ENCODE measurements at places on chromosomes 2 and 18.
A peak's percentile ranks its signal among the peaks of the same experiment; 100 is the strongest.

DNA sequence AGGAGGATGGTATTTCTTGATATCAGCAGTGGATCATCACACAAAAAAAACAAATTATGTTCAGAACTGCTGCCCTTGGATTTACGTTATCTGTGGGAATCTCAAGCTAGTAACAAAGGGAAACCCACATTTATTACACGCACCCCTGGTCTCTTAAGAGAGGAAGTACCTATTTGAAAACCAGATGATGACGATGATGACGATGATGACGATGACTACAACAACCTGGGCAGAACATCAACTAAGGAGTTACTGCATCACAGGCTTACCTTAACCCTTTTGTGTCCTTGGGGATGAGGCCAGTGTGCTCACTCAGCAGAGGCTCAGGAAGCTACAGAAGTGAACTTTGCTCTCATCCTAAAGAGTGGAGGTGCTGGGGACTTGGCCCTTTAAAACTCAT lies 169.4 kb downstream of the FSHR start:
- DNase-seq, result no peak

GRCh38 chr2:11788461-11789124 lies 42.2 kb downstream of the LPIN1 start:
- DNase-seq, result no peak

DNA sequence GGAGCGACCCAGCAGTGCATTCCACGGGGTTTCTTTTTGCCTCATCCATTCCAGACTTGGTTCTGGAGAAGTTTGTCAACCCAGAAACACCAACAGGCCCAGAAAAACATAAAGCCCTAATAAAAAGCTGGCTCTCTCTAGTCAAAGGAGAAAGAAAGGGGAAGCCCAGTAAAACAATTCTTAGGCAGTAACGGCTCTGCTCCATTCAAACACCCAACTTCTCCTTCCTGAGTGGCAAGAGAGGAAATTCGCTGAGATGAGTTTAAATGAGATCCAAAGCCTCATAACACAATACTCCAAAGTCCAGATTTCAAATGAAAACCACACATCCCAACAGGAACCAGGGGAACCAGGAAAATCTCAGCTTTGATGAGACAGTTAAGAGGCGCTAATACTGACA lies 179.9 kb downstream of the RPIA start:
- DNase-seq, result no peak

GRCh38 chr18:9991011-9992000 lies 77.5 kb downstream of the VAPA start:
- DNase-seq, result no peak

GRCh38 chr2:144890828-144891227 lies 370.9 kb upstream of the ZEB2 start:
- DNase-seq, result no peak

DNA sequence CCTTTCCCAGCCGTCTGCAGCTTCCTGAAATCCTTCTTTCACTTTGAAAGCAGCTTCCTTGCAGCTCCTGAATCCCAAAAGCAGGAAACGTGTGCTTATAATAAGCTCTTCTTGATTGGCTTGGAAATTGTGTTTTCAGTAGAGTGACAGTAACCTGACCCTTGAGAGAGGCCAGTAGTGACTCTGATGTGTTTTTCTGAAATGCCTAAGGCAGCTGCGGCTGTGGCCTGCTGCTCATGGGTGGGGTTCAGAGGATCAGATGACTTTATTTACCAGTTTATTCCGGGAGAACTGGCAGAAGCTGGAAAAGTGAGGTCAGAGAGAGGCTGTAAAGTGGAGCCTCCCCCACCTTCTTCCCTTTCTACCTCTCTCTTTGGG lies 31.9 kb upstream of the RPIA start:
- no peak for DNase-seq

GRCh38 chr2:54444503-54444902 lies 11.6 kb upstream of the SPTBN1 start:
- no peak for DNase-seq

- DNase-seq, result no peak
Observed at GRCh38 chr2:54672590-54673456, 50.6 kb upstream of the EML6 start.

DNA sequence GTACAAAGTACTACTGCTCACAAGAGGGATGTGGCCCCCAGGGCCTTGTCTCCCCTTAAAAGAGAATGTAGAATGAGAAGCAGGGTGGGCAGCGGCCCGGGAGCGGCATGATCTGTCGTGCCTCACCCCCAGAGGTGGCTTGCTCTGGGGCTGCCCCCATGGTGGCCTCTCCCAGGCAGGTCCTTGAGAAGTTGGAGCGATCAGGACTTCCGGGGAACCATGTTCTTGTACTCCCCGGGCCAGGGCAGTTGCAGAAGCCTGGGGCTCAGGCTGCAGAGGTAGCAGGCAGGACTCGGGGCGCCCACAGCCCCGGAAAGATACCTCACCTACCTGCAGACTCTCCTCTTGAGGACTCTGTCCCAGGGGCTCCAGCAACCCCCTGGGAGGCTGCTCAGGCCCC lies 62.6 kb downstream of the CYP26B1 start:
- no peak for DNase-seq

DNA sequence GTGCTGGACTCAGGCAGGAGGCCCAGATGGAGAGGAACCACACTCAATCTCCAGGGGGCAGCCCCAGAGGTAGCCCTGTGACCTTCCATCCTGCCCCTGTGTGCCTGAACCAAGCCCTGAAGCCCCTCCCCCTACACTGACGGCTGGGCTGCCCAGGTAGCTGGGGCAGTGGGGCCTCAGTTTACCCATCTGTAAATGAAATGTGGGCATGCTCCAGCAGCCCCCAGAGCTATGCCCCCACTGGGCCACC lies 15.8 kb downstream of the CROCC2 start:
- DNase-seq, result no peak

- DNase-seq, result no peak
Observed at GRCh38 chr2:157349949-157350515, 24.4 kb upstream of the ERMN start.

DNA sequence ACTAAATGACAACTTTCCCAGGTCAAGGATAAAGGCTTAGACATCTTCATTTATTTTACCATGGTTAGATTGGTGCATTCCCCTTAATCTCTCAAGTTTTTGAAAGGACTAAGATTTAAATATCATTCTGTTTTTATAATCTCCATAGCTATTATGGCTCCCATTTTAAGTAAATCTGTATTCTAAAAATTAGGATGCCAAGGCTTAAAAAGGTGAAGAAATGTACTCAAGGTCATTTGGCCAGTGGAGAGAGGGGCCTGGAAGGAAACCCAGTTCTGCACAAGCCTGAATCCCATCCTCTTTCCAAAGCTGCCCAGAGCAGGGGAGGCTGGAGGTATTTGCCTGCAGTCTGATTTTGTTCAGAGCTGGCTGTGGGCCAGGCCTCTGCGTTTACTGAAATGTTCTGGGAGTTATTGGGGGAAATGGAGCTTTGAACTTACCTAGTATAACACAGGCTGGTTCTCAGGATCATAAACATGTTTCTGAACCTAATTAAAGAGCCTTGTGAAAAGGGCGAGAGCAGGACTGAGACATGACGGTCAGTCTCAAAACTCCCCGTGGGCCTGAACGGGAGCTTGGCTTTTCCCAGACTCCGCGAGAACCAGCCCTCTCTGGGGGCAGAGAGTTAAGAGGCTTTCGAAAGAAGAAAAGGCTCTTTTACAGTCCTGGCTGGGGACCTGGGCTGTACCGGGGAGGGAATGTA lies 85.6 kb downstream of the DDX1 start:
- DNase-seq, result no peak

- DNase-seq, result no peak
Observed at GRCh38 chr2:216082117-216082711, 495 bp downstream of the TMEM169 start.

DNA sequence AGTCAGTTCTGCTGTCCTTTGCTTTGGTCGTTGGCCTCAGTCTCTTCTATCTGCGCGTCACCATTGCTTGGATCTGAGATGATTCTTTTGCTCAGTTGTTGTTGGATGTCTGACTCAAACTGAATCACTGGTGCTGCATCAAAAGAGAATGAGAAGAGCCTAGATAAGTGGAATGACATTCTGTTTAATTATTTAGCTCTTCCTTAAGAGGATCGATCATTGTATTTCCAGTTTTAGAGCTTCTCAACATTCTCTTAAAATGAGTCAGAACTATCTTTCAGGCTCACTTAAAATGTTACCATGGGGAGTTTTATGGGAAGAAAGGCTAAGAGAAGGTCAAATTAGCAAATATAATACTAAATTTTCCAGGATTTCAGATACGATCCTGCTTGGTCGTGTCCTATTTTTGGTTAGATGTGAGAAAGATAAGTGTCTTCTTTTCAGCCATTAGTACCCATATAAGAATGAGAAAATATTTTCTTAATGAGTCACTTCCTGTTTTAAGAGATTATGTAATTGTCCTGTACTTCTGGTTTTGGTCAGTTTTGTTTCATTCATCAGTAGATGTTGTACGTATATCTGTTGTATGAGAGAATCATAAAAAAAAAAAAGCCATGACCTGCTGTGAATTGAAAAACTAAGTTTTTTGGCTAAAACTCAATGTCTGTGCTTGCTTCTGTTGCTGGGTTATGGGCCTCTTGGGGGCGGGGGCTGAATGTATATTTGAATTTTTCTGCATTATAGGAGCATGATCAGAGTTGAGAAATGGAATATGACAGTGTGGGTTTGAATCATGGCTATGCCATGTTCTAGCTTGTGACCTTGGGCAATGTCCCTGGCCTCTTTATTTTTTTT lies 31.6 kb upstream of the CASP10 start:
- DNase-seq, result peak; percentile 79

DNA sequence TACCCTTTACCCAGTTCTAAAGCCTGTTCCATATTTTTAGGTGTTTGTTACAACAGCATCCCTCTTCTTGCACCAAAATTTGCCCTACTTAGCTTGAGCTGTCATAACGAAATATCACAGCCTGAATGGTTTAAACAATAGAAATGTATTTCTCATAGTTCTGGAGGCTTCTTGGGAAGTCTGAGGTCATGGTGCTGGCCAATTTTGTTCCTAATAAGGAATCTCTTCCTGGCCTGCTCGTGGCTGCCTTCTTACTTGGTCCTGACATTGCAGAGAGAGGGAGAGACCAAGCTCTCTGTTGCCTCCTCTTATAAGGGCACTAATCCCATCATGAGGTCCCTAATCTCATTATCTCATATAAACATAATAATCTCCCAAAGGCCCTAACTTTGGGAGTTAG lies 267.8 kb downstream of the PID1 start:
- DNase-seq, result no peak

GRCh38 chr18:67475673-67476072 lies 40.8 kb downstream of the DSEL start:
- peak; percentile 53 for DNase-seq

DNA sequence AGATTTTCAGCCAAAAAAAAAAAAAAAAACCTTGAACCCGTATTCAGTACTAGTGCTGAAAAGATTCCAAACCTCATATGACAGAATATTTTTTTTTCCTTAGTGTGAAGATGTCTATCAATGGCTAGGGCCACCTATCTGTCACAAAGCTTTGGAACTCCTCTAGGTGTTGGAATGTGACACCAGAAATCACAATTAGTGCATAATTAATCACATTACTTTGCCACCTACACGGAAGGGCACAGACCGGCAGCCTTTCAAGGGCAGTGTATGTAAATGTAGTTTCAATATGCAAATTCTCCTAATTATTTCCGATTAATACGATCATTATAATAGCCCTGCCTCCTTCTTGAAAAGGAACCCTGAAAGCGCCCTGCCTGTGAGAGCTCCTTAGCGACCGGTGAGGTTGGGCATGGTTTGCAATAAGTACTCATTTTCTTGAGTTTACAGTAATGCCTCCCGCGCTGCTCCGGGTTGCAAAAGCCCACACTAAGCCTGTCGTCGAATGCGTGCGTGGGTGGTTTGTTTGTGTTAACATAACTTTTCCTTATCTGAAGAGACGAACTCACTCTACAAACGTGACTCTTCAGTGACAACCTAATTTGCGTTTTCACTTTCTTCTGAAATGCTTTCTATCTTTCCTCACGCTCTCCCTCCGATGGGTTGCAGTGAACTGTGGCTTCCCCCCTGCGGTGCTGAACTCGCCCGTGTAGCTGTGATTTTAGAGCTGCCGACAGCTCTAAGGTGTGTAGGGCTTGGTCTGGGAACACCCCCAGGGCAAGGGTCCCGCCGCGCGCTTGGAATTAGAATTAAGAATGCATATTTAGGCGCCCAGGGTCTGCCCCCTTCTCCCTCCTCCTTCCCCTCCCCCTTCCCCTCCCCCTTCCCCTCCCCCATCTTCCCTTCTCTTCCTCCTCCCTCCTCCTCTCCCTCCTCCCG lies 765 bp upstream of the ID2 start:
- DNase-seq, result peak; percentile 65

- DNase-seq, result no peak
Observed at GRCh38 chr2:83951378-83951947, 507.6 kb downstream of the SUCLG1 start.

- DNase-seq, result no peak
Observed at GRCh38 chr18:37179384-37179783, 350.5 kb downstream of the KIAA1328 start.

- no peak for DNase-seq
Observed at GRCh38 chr2:8367833-8368232, 314.0 kb upstream of the ID2 start.

DNA sequence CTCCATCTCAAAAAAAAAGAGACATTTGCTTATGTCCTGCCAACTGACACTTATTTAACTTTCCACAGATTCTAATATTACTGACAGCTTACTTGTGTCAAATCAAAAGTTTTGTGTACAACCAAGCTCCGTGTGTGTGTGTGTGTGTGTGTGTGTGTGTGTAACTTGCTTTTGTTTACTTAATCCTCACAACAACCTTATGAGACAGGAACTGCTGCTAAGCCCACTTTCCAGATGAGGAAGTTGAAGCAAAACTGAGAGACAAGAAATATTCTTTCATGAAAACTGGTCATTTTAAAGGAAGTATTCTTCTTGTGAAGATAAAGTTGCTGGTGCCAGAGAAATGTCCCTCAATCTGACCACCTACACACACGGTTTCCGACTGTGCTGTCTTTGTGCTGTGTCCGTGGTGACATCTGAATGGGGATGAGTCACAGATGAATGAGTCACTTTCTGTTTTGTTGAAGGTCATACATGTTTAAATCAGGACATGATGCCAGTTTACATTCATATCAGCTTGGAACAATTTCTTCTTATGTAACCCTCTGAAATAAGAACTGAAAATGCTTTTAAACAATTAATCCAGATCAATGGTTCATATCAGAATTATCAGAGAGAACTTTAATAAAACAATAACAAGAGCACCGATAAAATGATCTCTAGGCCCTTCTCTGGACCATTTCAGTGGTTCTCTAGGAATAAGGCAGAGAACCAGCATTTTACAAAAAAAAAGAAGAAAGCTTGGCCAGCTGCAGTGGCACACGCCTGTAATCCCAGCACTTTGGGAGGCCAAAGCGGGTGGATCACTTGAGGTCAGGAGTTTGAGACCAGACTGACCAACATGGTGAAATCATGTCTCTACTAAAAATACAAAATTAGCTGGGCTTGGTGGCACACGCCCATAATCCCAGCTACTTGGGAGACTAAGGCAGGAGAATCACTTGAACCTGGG lies 95.5 kb downstream of the THNSL2 start:
- peak; percentile 0 for DNase-seq

GRCh38 chr2:229429589-229429988 lies 158.5 kb upstream of the PID1 start:
- DNase-seq, result no peak

- no peak for DNase-seq
Observed at GRCh38 chr2:171228826-171229225, 68.1 kb upstream of the TLK1 start.
